Small intestine (tissue), 16 donors: ENCODE measurements at places on chromosomes 1 and 21. TPM values are rescaled to one million over a fixed set of nuclear protein-coding genes. Genes with fewer than 3 reads are reported as not detected.

Gene MNDA
- polyA plus RNA-seq, result 2.2 TPM

Gene ARMH1
- 2.7 TPM for polyA plus RNA-seq

Gene OR14A2
- polyA plus RNA-seq, result not detected

Gene OLIG2
- polyA plus RNA-seq, result 0.01 TPM
